ENCODE measurements at places on chromosomes 7 and 10.

DNA sequence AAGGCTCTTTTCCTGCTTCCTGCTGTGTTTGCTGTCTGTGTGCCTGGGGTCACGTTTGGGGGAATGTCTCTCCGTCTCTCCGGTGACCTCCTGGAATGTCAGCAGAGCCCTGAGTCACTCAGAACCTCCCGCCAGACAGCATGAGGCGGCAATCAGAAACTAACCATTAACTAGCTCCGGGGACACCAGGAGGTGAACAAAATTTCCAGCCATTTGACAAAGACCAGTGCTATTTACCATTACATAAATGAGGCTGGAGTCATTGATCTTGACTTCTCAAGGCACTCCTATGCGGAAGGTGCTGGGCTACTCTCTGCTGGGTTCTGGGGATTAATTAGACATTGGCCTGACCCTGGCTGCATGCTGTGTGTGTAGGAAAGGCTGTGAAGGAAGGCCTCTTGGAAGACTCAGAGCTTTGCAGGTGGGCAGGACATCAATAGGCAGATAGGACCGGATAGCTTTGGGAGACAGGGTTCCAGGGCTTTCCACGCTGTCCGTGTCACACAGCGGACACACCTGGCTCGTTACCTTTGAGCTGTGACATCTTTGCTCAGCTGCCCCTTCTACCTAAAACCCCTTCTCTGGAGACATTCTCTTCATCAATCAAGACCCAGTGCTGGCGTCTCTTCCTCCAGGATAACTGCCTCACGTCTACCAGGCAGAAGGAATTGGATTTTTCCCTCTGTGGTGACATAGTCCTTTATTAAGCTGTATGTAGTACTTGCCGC lies 77.0 kb downstream of the PFKFB3 start:
- DNase-seq, result no peak

DNA sequence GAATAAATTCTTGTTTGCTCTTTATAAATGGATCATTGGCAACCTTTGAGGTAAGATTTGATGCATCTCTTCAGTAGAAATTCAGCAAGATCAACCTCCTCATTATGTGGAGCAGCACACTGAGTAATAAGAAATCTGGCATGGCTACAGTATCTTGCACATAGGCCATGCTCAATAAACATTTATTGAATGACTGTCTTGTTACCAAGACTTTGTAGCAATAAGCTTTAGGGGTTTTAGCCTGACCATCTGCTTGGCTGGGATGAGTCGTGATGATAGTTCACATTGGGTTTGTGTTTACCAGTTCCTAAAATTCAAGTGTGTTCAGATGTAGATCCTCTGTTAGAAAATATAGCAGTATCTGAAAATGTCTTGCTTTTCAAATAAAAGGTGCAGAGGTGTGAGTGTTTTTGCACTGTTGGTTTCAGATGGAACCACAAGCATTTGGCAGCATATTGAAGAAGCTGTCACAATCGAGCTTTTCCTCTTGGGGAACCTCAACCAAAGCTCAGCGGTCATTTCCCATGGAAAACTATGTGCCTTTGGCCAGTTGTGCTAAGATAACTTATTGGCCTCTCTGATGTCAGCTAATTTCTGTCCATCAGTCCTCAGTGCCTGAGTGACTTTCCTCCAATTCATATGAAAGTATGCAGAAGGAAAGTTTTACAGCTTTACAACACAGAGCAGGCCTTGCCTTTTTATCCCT lies 442.6 kb downstream of the GFRA1 start:
- no peak for DNase-seq

- DNase-seq, result no peak
These were observed 7.2 kb upstream of the CADPS2 start for GRCh38 chr7:122893486-122893885.

DNA sequence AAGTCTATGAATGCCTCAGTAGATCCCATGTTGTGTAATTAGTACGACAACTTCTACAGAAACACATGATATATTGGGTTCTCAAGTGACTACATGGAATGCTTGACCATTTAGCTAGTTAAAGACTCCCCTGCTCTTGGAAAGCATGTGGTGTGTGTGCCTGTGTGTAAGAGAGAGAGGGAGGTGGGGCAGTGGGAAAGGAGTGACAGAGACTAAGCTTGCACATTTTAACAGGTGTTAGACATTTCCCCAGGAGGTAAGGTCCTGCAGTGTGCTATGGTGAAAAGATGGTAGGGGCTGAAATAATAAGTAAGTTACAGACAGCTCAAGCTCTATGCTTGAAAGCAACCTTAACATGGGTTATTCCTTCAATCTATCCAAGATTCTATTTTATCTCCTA lies 241.7 kb upstream of the GHITM start:
- no peak for DNase-seq

- DNase-seq, result no peak
These were observed 60.8 kb downstream of the XRCC2 start for GRCh38 chr7:152615031-152615741.

GRCh38 chr7:44161371-44161770 lies 20.2 kb upstream of the MYL7 start:
- DNase-seq, result no peak

DNA sequence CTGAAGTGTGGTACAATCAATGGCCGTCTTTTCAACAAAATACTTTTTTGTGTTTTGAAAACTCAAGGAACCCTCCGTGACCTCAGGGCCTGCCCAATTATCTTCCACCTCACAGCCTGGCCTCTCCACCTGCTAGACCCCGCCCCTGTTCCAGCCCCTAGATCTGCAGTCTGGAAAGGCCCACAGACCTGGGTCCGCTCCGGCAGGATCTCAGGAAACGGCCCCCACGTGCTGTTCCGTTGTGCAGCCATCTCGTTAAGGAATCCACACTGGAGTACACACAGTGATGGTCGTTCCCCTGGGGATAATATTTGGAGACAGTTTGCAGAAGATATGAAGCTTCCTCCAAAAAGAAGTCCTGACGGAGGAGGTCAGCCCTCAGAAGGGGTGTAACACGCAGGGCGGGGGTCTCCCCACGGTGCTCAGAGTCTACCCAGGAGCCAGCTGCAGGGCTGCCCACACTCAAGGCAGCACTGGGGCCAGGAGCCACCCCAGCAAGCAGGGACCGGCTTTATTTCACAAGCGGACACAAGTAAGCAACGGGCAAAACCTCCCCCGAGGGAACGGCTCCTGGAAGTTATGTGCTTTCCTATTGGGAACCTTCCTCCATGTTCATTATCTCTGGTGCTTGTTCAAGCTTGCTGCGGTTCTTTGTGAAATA lies 73.4 kb downstream of the TCERG1L start:
- no peak for DNase-seq

GRCh38 chr10:93702210-93703001 lies at the start of gene FRA10AC1:
Gene FRA10AC1 (minus strand): TSS chr10:93702592. CDS start chr10:93700106, 2,486 bp downstream.
- peak; percentile 74 for DNase-seq

- DNase-seq, result no peak
These were observed 464.5 kb downstream of the ARL4A start for GRCh38 chr7:13151978-13152377.

- no peak for DNase-seq
These were observed 146.0 kb downstream of the FANK1 start for GRCh38 chr10:126042354-126042753.

GRCh38 chr10:10772411-10772810 lies 245.3 kb upstream of the CELF2 start:
- no peak for DNase-seq

- no peak for DNase-seq
These were observed 65.6 kb upstream of the IGFBP3 start for GRCh38 chr7:45986355-45987298.

DNA sequence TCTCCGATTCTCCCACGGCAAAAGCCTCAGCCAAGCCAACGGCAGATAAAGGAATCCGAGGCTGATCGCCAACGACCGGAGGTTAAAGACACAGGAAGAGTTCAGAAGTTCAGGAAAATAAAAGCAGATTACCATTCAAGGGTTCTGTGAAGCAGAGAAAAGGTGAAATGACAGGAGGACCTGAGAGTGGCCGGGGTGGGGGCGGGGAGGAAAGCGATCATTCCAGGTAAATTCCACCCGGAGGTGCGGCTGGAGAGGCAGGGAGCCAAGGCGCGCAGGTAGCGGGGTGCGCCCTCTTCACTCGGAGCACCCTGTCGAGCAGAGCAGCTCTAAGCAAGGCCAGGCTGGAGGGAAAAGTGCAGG lies 35.3 kb upstream of the SEPHS1 start:
- DNase-seq, result no peak
